ENCODE measurements at places on chromosomes 1 and 21.

DNA sequence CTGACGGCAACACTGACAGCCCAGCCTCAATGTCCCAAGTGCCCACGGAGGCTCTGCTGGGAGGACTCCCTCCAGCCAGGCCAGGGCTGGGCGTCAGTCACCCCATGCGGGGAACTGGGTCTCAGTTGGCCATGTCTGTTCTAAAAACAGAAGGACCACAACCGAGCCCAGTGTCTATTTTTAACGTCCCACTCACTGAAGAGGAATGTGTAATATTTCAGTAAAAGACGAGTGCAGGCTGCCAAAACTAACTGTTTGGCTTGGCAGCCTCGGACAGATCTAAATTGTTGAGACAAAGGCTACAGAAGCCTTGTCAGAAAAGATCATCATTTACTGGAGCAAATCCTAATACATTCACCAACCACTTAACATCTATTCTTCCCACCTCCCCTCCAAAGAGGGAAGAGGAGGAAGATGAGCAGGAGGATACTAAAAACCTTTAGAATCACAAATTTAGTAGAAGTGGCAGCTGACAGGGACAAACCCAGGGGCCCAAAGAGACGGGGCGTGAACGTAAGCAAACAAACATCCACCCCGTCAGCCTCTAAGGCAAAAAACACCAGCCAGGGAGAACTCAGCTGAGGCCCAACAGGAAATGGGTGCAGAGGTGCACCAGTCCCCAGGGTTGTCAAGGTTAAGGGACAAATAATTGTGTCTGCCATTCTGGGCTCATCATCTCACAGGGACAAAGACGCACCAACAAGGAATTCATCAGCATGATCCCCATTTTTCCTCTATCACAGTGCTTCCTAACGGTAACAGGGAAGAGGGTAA is 18.7 kb downstream of the C1orf198 start:
- no peak for DNase-seq

DNA sequence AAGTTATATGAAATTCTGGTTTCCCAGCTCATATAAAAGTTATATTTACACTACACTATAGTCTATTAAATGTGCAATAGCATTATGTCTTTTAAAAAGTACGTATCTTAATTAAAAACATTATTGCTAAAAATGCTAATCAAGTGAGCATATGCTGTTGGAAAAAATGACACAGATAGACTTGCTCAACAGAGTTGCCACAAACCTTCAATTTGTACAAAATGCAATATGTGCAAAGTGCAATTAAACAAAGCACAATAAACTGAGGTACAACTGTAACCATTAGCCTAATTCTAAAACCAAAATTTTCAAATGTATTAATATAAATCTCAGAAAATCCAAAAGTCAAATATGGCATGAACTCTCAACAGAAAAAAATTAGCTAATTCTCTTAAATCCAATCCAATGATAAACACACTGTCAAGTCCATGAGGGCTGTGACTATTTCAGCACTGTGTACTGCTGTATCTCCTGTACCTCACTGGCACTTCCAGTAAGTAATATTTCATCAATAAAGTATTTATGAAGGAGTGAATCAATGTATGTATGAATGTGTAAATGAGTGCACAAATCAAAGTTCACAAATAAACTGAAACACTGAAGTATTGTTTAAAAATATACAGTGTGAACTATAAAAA is 116.3 kb downstream of the AKT3 start:
- no peak for DNase-seq

DNA sequence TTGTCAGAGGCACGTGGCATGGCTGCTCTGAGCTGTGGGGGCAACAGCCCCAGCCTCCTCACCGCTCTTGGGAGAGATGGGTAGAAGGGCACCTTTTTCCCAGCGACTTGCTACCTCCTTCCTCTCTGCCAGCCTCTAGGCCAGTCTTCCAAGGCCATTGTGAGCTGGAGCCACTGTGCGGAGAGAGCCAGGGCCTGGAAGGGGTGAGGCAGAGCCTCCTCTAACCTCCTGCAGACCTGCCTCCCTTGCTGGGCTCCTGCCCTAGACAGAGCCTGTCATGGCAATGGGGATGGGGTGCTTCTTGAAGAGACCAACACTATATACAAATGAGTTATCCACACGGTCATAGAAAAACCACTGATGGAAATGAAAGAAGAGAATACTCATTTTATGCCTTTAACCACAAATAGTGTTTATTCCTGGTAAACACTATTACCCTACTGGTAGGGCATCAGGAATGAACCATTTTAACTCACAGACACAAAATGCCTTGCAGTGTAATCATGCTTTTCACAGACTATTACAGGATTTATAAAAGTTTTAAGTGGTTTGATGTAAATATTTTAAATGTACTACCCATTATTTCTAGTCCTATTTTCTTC is 5.0 kb upstream of the IGFN1 start:
- no peak for DNase-seq

- no peak for DNase-seq
Measured at GRCh38 chr1:244171241-244171985, 120.3 kb downstream of the ZBTB18 start.

- no peak for DNase-seq
Measured at GRCh38 chr1:157133426-157133825, 4.8 kb downstream of the ETV3 start.

All from activated CD8-positive, alpha-beta memory T cell treated with anti-CD3 and anti-CD28 coated beads for 4 hours (primary cell).